Thymus (tissue), 14 donors: ENCODE measurements at places on chromosomes 4 and X.

DNA sequence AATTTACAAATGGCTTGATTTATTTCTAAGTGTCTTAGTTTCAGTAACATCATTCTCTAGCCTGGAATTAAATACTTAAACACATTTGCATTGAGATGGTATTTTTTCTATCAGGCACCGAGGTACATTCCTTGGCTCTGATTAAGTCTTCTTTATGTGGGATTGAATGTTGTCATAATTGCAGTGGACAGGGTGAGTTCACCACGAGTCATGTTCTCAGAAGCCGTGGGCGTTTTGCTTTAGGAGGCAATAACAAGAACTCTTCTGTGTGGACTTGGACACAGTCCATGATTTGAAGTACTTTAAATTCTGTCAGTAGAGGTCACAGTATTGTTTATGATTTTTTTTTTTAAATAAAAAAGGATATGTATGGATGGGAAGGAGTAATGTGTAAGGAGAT is 57.1 kb upstream of the EFHC2 start:
- no peak for DNase-seq

- DNase-seq, result no peak
Observed at GRCh38 chrX:23341452-23341851, 6.8 kb downstream of the PTCHD1 start.

GRCh38 chr4:56468097-56468422 is 643 bp downstream of the SRP72 start:
- no peak for DNase-seq

DNA sequence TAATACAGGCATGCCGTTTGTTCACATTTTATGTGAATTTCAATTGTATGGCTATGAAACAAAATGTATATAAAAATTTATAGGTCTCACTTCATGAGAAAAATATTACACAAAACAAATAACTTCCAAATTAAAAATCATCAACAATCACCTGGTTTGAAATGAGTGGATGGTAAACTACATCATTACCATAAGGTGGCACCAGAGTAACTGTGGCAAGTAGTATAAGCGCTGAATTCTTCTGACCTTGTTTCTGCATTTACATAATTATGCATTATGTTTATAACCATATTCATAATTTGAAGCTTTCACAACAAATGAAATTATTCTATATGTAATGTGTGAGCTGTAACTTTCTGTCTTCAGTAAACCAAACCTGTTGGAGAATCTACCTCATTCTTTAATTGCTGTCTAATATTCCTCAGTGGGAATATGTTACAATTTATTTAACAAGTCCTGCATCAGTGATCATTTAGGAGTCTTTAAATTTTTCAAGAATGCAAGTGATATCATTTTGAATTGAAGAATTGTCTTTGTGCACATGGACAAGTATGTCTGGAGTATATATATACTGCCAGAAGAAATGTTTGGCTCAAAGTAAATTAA is 55.2 kb downstream of the MMRN1 start:
- DNase-seq, result no peak

GRCh38 chrX:134600714-134601113 is 57.6 kb downstream of the PLAC1 start:
- no peak for DNase-seq

DNA sequence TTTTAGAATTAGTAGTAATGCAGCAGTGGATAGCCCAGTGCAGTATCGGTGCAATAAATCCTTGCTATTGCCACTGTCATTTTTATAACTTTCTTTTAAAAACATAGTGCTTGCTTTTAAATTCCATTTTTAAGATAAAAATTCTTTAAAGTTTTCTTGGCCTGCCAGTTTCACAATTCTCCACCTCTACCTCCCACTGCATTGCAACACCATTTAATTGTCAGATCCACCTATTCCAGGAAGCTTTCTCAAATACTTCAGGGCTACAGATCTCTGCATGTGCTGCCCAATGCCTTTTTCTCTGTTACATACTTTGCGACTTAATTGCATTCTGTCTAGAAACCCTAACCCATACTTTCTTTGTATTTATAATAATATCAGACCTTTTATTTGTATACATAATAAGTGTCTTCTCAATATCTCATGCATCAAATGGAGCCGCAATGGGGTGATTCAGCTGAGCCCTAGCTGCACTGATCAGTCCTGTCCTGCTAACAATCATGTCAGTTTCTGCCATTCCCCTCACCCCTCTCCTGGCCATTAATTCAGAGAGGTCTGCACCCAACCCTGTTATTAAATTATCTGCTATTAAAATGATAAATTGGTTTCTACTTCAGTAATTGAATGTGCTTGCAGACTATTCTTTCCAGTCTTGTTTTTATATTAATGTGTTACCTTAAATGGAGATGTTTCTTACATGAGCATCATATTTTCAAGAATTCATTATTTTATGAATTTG is 193.1 kb downstream of the SLIT2 start:
- no peak for DNase-seq

DNA sequence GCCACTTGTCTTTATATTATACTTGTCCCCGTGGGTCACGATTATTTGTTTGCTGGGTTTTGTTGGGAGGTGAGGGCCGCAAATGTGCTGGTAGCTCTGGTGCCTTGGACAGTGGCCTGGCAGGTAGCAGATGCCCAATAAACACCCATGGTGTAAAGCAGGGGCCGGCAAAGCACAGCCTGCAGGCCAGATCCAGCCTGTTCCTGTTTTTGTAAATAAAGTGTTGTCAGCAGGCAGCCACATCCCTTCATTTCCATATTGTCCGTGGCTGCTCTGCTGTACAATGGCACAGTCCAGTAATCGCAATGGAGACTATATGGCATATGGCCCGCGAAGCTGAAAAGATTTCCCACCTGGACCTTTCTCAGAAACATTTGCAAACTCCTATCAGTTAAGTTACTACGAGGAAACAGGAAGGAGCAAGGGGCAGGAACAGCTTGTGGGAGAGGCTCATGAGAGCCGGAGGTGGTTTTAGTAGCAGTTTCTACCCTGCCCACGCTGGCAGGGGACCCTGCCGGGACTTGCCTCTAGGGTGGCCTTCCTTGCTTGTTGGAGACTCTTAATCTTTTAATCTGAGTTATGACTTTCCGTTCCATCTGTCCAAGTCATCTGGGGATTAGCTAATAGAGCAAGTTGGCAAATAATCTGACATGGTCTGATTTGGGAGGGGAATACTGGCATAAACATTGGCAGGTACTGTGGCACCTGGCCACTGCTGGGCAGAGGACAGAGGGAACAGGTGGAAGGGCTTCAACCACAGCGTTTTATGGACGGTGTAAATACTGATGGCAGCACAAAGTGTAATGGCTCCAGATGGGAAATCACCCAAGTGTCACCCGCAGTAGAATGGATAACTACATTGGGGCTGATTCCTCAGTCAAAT is 19.6 kb downstream of the CLCN4 start:
- no peak for DNase-seq

GRCh38 chrX:1502241-1502640 is 34.7 kb downstream of the P2RY8 start:
- DNase-seq, result no peak

GRCh38 chr4:24244663-24245490 is 339.5 kb downstream of the DHX15 start:
- DNase-seq, result no peak

DNA sequence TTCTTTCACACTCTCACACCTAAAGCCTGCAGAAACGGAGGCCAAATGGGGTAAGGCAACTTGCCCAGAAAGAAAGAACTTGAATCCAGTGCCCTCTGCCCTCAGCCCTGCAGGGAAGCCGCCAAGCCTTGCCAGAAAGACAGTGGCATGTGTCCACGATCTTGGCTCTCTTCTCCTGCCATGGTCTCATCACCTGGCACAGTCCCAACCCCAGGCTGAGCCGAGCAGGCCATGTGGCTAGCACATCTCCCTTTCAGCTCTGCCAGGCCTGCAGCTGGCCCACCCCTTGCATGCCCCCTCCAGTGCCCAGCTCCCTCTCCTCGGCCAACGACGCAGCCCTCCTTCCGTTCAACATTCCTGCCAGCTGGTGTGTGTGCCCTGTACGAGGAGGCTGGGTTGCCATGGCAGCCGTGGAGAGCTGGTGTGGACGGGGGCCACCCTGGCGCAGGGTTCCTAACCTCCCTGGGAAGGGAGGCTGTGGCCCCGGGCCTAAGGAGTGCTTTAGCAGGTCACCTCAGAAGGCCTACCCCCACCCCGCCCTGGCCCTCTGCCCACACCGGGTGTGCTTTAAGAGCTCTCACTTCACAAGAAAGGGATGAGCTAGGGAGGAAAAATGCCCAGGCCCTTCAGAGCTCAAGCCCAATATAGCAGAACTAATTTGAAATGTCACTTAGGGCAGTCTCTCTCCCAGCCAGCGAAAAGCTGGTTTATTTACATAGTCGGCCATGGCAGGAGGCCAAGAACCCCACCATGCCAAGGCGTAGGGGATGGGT is 73.0 kb upstream of the PJA1 start:
- no peak for DNase-seq

DNA sequence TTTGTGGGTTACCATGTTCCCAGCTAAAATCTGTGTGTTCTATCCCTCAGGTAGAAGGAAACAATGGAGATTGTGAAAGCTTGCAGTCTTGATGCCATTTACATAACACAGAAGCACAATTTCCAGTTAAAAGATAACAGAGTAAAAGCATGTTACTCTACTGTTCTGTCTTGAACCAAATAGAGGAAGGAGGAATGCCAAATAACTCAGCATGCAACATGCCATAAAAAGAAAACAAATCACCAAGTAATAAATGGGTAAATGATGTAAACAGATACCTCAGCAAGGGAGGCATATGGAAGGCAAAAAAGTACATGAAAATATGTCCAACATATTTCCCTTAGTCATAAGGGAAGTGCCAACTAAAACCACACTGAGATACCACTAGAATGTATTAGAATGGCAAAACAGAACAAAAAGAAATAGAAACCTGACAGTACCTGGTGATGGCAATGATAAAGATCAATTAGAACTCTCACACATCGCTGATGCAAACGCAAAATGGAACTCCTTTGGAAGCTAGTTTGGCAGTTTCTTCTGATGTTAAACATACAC is 502.6 kb upstream of the HS3ST1 start:
- DNase-seq, result no peak

DNA sequence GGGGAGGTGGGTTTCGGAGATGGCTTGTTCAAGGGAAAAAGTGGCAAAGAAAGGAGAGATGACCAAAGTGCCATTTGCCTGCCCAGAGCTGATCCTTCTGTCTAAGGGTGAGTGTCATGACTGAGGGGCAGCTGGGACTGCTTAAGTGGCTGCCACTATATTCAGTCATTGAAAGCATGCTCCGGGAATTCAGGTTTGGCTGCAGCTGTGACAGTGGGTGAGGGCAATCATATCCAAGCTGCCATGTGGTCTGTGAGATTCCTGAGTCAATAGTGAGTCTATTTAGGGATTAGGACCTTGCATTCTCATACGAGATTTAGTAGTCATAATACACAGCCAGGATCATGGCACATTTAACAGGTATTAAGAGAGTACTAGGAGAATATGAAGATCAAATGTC is 138.8 kb upstream of the BANK1 start:
- DNase-seq, result no peak

DNA sequence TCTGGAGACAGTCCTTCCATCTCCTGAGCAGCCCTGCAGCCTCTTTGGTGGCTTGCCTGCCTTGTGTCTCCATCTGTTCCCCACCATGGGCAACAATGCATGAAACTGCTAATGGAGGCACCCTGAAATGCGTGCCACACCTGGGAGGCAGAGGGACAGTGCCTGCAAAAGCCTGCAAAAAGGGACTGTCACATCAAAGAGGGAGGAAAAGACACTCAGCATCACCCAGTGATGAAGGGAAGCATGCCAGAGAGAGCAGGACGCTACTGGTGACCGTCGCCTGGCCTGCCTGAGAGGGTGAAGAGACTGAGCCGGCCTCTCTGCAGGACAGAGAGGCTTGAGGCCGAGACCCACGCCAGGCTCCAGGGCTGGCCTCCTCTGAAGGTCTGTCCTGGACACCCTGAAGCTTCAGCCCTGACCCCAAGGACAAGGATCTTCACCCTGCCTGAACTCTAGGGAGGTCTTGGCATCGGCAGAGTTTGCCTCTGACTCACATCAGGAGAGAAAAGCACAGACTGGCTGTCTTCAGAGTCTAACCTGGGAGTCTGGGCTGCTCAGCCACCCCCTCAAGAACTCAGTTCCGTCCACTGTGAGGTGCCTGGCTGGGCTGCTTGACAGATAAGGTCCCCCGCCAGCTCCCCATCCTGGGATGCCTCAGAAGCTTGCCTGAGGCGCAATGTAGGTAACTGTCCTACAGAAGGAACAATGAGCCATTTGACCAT is 8.1 kb downstream of the ACSL1 start:
- no peak for DNase-seq

DNA sequence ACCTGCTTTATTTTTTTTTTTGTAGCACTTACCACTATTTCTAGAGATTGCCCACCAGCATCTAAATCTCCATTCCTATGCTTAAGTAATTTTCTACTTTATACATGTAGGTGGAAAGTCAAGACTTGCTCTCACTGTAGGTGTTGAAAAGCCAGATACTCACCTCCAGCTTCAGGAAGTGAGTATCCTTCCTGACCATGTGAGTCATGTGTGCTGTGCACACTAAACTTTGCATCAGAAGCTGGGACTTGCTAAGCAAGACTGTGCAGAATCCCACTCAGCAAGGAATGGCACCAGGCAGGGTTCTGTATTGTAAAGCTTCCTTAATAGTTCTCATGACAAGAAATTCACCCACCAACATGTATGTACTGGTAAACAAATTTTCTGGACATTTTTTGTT is 151.8 kb downstream of the POU4F2 start:
- DNase-seq, result no peak

GRCh38 chr4:3034231-3034630 is 40.1 kb downstream of the HTT-AS start:
- DNase-seq, result no peak

- DNase-seq, result no peak
Observed at GRCh38 chrX:87516717-87517121, 883 bp upstream of the KLHL4 start.

DNA sequence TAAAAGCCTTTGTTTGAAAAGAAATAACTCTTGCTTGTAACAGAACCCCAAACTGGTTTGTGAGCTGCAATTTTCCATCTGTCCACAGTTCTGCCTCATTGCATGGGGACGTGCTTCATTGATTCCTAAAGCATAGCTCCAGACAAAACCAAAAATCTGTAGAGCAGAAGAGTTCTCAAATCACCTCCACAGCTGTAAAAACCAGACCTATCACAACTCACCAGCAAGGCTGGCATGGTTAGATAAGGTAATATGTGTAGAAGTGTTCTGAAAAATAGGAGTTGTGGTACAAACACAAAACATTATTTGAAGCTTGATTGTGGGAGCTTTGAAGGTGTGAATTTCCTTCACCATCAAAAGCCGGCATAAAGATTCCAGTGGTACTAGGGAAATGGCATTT is 12.5 kb upstream of the RAB28 start:
- DNase-seq, result no peak

DNA sequence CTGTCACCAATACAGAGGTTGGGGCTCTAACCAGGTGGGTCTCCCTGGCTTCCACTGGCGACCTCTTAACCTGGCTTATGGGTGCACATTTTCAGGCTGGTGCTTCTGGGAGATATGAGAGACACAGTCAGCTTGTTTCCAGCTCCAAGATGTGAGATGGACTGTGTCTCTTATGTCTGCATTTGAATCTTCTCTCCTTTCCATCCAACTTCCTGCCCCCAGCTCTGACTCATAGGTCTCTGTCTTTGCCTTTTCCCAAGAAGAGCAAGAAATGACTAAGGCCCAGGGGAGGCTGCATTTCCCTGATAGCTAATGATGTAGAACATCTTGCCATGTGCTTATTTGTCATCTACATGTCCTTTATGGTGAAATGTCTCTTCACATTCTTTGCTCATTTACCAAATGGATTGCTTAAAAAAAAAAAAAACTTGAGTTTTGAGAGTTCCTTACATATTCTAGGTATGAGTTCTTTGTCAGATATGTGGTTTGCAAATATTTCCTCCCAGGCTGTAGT is 3.2 kb upstream of the UXT start:
- no peak for DNase-seq

GRCh38 chr4:155179216-155179615 is 29.2 kb upstream of the NPY2R start:
- no peak for DNase-seq
